ENCODE measurements at places on chromosomes 1 and 21. TPM values are rescaled to one million over a fixed set of nuclear protein-coding genes. Genes with fewer than 3 reads are reported as not detected.

DNA sequence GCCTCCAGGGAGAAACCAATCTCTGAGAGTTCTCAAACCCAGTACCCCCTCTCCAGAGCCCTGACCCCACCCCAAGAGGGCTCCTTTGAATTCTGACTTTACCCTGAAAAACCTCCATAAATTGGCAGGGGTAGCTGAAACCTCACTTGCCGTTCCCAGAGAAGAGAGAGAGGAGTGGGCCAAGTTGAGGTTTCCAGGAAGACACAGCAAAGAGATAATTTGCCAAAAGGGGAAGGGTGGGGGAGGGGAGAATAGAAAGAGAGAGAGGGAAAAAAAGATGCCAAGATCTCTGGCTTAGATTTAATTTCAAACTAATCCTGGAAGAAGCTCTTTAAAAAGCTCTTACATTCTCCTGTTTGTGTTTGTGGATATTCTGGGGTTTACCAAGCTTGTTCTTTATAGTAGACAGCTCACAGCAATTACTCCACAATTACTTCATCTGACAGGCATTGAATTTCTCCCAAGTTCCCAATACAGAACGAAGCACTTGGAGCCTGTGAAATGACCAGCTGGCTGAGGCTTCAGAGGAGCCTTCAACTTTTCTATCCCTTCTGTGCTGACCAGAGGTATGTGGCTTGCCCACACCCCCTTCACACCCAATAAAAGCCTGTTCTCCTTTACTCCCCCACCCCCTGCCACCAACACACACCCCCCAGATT lies 1.1 kb upstream of the GRHL3 start:
- DNase-seq: peak; percentile 66

- no peak for DNase-seq
Observed at GRCh38 chr1:7954683-7955082, 6.8 kb upstream of the PARK7 start.

DNA sequence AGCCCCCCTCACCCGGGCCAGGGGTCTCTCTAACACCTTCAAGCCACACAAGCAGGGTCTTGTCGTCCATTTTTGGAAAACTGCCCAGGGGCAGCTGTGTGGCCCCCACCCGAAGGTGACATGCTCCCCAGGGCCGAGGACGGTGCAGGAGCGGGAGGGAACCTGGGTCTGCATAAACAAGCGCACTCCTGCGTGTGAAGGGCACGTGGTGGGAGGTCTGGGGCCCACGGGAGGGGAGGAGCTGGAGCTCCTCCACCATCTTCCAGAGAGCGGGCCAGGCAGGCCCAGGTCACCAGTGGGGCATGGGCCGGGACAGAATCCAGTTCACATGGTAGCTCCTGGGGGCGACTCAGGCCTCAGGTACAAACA lies 16.5 kb downstream of the CFAP74 start:
- no peak for DNase-seq

The LENEP gene
- 1.5 TPM for total RNA-seq

DNA sequence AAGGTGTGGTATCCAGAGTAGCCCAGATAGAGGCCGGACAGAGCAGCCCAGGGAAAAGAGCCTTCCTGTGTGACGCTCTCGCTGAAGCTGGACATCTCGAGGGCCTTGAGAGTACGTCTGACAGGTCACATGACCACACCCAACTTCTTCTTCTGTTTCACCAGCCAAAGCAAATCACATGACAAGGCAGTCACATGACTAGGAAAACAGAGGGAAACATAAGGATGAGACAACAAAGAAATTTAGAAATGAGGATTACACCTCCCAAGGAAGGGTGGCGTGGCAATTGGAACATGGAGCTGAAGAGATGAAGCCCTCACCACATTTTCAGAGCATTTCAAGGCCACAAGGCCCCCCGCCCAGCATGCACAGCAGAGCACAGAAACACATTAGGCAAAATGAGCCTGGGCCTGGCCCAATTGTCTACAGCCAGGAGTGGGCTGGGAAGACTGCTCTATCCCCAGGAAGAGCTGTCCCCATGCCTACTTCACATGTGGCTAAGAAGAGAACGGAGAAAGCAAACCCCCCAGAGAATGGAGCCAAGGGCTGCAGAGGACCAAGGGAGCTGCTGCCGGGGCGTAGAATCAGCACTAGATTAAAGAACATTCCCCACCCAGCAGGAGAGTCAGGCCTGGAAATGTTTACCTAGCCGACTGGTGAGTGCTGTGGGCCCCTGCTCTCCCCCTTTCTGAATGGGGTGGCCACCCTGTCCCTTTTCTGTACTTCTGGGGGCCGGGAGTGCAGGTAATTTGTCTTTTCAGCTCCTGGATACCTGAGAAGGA lies 305.1 kb downstream of the NPHP4 start:
- no peak for DNase-seq

DNA sequence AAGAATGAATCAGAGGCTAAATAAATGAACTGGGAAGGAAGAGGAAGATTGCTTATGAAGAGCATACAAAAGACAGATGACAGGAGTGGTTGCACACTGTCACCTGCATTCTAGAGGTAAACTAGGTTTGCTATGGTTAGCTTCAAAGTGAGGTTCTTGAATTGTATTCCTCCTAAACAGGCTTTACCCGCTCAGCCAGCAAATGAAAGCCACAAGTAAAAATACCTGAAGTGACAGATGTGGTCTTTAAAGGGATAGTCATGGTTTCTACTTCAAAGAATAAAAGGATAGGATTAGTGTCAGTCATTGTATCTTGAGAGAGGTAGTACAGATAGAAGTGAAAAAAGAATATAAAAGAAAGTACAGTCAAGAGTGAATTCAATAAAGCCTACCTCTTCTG lies 32.4 kb upstream of the PRDX6 start:
- DNase-seq: no peak

DNA sequence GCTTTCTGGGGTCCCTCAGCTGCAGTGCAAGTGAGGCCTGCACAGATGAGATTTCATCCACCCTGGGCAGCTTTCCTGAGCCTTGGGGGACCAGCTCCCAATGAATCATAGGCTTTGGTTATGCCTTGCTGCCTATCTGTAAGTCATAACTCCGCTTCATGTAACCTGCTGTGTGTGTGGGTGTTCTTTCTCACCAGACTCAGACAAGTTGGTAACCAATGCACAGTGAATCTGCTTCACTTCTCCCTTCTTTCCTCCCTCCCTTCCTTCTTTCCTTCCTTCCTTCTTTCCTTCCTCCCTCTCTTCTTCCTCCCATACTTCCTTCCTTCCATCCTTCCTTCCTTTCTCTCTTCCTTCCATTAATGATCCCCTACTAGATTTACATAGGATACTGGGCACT lies 34.4 kb upstream of the PSMB2 start:
- DNase-seq: no peak

The NID1 gene
- 9.3 TPM for total RNA-seq

GRCh38 chr1:229478852-229479251 lies 29.3 kb downstream of the NUP133 start:
- DNase-seq: no peak

DNA sequence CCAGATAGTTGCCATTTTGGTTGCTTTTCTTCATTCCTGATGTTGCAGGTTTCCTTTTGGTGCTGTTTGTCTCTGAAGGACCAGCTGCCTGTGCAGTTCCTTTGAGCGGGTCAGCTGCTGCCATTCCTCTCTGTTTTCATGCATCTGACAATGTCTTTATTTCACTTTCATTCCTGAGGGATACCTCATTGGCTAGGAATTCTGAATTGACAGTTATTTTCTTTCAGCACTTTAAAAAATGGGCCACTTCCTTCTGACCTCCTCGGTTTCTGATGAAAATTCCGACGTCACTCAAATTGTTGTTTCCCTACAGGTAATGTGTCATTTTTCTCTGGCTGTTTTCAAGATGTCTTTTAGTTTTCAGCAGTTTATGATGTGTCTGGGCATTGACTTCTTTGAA lies 24.8 kb downstream of the CCSAP start:
- DNase-seq: no peak

DNA sequence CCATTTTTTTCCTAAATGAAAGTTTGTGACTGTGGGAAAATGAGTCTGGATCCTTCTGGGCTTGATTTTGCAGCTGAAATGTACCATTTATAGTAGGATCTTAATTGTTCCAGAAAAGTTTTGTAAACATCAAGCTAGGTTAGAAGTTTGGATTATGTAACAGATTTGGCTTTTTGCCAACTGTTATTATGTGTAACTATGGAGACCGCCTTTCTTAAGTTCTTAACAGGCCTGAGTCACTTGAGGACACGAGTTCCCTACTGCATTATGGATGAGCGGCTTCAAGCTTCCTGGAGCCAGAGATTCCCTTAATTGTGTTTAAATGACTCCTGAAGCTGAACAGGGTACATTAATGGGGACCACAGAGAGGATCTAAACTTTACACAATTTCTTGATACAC lies 22.2 kb downstream of the SLC25A33 start:
- DNase-seq: peak; percentile 80

- DNase-seq: peak; percentile 49
Observed at GRCh38 chr1:98405581-98406074, 255.9 kb upstream of the SNX7 start.

DNA sequence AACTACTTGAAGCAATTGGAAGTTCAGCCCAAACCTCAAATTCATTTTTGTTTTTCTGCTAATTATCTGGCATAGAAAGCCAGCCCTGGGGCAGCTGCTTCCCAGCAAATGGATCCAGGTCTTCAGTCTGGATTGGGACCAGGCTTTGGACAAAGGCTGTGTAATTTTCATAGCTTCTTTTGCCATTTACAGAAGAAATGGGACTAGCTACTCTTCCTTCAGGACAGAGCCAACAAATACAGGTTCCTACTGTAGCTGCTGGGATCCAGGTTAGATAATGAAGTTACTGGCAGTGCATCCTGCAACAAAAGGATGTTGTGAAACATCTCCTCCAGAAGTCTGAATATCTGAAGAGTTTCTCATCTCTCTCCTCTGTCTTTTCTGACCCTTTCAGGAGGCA lies 171.5 kb upstream of the CAMK1G start:
- peak; percentile 62 for DNase-seq

- no peak for DNase-seq
Observed at GRCh38 chr1:116572099-116572498, 1.3 kb upstream of the CD58 start.

The RGS7 gene
- not detected for total RNA-seq

DNA sequence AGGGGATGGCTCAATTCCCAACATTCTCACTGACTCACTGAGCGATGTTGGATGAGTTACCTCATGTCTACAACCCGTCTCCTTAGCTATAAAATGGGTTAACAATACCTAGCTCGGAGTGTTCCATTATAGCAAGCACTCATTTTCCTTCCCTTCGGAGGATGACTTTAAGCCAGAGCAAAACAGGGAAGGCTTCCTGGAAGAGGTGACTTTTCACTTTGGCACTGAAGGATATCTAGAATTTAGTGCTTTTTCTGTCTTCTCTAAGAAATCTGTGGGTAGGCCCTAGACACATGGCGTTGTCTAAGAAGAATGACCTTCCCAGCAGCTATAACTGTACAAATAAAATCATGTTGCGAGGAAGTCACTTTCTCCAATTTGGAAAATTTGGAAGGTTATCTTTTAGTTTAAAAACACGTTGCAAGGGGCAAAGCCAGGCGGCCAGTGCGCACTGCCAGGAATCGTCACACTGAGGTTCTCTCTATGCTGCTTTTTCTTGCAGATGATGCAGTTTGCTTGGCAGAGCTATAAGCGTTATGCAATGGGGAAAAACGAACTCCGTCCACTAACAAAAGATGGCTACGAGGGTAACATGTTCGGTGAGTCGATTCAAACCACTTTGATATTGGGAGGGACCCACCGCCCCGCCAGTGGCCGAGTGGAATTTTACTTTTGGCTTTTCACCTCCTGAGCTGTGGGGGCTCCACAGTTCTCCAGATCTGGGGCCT lies 69.5 kb downstream of the MAN1C1 start:
- no peak for DNase-seq

The C4BPA gene
- total RNA-seq: not detected

GRCh38 chr1:164824542-164824941 lies 265.6 kb downstream of the PBX1 start:
- no peak for DNase-seq

Measured in mammary epithelial cell (primary cell).